ENCODE measurements at places on chromosomes 5 and 9.

- no peak for DNase-seq
These were observed 25.8 kb downstream of the NADK2 start for GRCh38 chr5:36215910-36216309.

GRCh38 chr5:138542180-138542955 is 668 bp downstream of the ETF1 start:
- DNase-seq, result no peak

DNA sequence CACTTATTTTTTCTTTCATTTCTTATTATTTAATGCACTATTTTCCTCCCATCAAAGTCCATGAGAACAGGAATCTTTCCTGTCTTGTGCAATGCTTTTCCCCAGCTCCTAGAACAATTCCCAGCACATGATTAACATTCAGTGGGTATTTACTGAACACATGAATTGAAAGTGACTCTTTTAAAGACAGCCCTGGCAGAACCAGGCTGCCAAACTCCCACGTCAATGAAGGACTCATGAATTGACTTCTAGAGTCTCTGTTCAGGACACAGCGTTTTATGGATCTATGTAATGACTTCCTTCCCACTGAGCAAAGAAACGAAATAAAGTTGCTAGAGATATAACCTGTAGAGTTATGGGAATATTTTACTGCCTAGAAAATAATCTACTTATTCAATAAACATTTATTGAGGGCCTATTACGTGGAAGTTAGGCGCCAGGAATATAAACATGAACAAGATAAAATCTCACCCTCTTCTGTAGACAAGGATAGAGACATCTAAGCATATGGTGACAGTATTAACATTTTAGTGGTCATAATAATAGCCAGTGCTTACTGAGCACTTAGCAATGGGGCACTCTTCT is 485.9 kb upstream of the KLF4 start:
- DNase-seq, result no peak

GRCh38 chr5:138914338-138914737 is 39.2 kb upstream of the LRRTM2 start:
- DNase-seq, result no peak

GRCh38 chr5:57937025-57937424 is 454.4 kb upstream of the ACTBL2 start:
- no peak for DNase-seq

DNA sequence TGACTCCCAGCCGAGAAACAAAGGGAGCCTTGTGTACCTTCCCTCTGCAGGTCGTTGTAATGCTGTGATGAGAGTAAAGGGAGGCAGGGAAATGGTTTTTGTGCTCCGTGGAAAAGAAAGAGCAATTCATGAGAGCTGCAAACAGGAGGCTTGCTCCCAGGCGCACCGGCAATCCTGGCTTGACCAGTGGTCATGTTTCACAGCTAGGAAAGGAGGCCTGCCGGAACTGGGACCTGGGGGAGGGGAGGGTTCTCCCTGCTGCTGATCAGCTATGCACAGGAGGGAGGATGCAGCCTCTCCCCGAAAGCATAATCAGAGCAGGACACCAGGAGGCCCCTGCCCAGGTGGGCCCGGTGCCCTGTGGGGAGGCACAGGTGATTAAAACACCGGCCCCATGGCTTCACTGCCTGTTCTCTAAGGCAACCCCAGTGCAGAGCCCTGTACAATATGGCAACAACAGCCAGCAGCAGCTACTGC is 131.3 kb downstream of the ZDHHC21 start:
- no peak for DNase-seq

DNA sequence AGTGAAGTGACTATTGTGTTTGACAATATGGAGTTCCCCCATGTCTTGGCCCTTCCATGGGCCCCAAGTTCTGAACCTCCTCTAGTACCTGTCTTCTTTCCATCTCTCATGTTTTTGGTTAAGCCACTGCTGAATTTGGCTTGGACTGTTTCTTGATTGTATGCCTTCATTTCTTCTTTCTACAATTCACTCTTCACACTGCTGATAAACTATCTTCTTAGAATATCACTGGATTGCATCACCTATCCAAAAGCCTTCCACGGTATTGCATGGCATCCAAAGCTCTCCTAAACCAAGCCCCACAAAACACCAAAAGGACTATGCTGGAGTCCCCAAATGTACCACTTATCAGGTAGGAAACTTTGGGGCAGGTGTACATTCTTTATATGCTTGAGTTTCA is 4.3 kb upstream of the POC5 start:
- DNase-seq, result no peak

DNA sequence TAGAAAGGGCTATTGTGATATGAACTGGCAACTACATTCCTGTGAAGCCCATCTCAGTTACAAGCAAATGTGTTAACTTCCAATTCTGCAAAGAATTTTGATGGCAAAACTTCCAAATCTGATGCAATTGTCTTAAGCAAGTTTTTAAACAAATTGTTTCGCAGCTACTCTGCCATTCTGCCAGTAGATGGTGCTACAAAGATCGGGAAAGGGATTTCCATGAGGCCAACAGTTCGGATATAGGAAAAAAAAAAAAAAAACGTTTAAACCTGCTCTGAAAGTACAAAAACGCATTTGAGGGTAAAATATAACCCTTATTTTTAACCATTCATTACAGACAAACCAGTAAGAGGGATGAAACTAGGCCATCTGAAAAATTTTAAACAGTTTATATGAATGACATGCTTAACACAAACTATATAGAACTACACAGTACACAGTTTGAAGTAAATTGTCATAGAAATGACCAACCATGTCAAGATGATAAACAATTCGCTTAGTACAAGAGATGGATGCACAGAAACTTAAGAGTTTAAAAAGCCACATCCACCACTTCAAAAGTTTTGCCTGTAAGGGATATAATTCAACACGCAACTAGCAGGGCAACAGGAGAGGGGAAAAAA is 2.2 kb downstream of the HNRNPA0 start:
- peak; percentile 52 for DNase-seq

GRCh38 chr5:125316915-125317535 is 570.6 kb upstream of the ZNF608 start:
- DNase-seq, result peak; percentile 60

DNA sequence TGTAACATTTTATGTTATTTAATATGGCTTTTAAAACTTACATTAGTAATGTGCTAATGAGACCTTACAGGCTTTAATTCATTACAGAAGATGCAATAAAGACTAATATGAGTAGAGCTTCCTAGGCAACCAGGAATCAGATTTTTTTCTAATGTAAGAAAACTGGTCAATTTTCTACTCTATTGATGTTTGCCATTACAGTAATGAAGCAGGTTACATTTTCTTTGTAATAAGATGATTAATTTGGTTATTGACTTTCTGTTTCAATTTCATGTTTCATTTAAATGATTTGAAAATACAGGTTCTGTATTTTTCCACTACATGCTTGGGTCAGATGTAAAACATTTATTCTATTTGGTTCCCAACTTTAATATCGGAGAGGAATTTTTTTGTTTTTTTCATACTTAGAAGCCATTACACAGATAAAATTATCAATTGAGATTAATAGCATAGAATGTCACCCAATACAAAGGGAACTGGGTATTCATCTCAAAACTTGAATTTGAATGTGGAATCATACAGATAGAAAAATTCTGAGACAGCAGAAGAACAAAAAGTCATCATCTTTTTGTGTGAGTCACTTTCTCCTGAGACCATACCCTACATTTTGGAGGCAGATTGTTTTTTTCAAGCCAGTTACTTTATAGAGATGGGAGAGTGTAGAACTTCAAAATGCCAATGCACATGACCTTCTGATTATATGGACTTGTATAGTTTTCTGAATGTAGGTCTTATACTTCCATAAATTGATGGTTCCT is 133.6 kb upstream of the HMHB1 start:
- DNase-seq, result peak; percentile 32

DNA sequence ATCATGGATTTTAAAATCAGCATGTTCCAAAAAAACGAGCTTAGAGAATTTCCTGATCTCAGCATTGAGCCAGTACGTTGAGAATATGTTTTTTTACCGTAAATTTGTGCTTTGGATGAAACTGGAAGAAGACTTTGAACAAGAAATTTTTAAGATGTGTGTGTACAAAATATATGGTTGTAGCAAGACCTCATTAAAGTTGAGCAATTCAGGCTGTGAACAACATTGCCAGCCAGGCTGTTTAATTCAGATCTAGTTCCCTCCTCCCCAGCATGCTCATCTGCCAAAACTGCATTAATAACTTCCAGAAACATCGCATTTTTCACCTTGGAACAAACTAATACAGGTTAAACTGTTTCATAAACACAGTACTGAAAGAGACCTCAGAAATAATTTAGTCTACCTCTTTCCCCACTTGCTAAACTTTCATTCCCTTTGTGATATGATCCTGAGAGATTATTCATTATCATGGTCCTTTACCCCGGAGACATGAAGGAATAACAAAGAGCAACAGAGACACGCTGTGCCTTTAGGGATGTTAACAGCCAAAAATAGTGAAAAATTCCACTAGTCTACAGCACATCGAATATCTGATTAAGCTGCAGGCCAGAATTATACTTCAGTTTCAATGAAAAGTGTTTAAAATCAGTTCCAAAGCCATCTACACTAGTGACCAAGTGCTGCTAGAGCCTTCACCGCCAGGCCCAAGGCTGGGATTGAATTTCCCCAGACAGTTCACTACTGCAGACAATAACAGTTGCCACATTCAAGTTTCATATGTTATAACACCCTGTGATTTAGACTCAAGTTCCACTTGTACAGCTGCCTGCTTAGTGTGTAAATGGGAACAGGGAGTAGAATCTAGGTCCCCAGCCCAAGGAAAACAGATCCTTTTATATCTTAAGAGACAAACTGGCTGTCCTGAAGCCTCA is 89.6 kb downstream of the EFNA5 start:
- DNase-seq, result no peak

DNA sequence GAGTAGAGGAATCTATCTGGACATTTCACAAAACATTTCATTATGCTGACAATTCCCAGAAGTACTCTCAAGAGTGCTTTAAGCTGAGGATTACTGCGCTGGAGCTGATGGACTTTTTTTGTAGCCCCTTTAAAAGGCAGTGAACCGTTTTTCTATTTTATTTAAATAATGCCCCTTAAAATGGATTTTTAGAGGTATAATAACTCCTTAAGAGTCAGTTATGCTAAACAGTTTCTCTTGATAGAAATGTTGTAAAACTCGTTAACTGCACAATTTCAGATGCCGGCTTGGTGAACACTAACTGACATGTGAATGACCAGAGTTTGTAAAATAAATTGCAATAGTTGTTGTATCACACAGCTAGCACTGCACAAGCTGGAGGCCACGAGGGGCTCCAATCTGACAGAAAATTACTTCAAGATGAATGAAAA is 174.0 kb downstream of the NR2F1-AS1 start:
- no peak for DNase-seq

DNA sequence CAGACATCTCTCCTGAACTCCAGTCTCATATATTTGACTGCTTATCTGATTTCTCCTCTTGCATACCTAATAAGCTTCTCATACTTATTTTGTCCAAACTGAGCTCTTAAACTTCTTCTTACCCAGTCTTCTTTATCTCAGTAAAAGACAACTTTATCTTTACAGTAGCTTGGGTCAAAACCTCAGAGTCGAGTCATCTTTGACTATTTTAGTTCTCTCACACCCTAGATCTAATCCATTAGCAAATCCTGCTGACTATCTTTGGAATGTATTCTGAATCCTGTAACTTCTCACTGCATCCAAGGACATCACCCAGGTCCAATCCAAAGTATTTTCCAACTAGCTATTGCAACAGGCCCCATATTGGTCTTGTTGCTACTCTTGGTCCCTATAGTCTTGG is 11.8 kb upstream of the JAK2 start:
- DNase-seq, result no peak

- DNase-seq, result no peak
These were observed 80.0 kb upstream of the CTNND2 start for GRCh38 chr5:11984196-11984595.

DNA sequence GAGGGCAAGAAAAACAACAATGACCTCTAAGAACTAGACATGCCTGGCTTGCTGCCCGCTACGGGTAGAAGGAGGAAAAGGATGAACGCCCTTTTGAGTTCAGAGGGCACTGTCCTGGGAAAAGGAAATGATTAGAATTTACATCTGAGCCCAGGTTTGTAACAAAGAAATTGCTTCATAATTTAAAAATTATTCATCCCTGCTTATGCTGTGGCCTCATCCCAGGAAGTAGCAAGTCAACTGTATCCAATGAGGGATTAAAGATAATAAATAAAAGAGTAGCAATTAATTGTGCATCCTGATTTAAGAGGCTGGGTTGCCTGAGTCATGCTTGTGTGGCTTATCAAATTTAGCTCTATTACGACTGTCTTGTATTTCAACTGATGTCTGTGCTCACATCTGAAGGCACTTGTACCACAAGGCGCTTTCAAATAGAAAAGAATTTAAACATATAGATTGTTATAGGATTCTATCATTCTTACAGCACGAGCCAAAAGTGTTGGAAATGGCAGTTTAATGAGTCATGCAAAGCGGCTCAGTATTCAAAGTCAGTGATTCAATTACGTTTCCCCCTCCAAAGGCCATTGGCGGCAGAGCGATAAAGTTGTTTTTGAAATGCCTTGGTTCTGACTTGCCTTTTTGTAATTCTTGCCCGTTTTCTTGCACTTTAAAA is 40.0 kb upstream of the DMRT1 start:
- DNase-seq, result no peak

All from spinal cord (tissue), 10 donors.